Stimulated activated memory B cell treated with anti-CD40 and anti-IgM and Interleukin-4, amounts not matched to agents 10 μg/mL and 1 μg/mL and 100 μg/mL, for 72 hours (primary cell): ENCODE measurements at places on chromosomes 1 and 21.

DNA sequence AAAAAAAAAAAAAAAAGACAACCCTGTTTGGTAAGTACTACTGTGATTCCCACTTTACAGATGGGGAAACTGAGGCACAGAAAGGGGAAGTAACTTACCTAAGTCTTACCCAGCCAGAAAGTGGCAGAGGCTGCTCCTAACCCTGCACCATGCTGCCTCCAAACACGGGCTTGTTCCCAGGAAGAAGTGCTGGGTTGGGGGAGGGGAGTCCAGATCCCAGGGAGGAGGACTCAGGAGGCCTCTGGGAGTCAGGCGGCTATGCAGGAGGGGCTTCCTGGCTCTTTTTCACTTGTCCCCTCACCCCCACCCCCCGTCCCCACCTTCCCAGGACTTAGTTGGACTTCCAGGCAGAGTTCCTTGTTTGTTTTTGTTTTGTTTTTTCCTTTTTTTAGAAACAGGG is 23.9 kb downstream of the PIK3CD start:
- ATAC-seq: no peak

DNA sequence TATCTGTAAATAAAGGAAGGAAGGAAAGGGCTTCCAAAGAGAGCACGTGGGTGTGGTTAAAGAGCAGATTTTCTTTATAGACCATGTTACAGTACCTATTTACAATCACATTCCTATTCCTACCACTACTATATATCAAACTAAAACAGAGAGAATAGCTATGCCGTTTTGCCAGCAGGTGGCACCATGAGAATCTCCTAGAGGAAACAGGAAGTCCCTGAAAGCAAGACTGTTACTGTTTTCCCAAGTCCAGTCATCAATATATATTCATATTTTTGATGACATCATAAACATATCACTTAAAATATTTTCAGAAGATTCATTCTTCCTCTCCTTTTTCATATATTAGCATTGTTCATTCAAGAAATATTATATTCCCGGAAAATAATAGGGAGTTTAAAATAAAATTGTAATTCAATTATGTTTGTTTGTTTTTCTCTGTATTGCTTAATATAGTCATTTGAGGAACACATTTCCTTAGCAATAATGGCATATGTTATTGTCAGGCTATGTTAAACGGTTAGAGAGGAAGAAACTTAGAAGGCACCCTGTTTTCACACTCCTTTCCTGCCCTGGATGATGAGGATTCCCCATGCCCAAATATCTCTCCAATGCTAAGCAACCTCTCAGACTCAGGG is 6.6 kb downstream of the CCDC190 start:
- ATAC-seq: peak; percentile 68

DNA sequence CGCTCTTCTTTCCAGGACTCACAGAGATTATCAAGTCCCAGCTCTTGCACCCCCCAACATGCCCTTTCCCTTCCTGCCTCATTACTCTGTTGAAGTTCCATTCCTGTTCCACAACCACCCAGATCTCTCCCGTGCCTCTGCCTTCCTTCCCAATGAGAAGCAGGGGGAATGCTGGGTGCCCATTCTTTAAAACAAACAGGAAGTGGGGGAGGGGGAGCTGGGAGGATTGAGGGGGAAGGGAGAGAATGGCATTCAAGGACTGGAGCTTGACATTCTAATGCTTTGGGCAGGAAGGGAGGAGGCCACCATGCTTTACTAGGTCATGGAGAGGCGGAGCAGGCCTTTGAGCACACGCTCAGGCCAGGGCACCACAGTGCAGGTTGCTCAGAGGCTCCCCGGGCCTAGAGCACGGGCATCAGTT is 150.3 kb upstream of the IRF2BP2 start:
- no peak for ATAC-seq

DNA sequence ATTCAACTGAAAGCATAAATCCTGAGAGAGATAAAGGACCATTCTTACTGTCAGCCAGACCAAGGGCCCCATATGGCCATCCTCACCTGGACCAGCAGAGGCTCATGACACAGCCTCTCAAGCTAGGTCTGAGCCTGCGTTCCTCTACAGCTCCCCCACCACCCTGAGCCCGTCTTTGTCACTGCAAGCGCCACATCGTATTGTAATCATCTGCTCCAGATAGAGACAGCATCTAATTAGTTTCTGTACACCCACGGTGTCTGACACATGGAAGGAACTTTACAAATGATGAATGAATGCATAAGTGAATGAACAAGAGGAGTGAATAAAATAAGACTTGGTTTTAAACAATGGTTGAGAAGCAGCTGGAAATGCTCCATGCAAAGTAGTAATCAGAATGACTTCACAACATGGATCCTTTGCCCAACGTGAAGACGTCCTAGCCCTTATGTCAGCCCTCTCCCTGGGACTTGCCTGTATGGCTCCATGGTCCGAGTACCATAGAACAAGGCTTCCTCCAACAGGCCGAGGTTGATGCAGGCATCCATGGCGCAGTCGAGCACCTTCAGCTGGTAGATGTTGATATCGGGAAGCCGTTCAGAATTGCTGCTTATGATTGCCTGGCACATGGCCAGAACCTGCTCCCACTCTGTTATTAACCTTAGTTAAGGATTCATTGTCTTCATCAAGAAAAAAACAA is 648.9 kb downstream of the SMYD3 start:
- ATAC-seq: no peak

DNA sequence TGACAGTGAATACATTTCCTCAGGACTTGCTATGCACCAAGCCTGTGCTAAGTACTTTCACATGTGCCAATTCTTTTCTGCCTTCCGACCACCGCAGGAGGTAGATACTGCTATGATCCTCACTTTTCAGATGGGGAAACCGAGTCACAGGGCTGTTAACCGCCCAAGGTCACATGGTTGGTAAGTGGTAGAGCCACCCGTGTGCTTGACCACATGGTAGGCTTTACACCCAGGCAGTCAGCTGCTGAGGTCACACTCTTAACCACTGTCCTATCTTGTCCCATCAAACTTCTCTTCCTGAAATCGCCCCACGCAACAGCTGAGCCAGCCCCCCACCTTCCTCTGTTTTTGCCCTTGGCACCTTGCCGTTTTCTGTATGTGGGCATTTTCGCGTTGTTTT is 31.0 kb upstream of the SDHB start:
- no peak for ATAC-seq

DNA sequence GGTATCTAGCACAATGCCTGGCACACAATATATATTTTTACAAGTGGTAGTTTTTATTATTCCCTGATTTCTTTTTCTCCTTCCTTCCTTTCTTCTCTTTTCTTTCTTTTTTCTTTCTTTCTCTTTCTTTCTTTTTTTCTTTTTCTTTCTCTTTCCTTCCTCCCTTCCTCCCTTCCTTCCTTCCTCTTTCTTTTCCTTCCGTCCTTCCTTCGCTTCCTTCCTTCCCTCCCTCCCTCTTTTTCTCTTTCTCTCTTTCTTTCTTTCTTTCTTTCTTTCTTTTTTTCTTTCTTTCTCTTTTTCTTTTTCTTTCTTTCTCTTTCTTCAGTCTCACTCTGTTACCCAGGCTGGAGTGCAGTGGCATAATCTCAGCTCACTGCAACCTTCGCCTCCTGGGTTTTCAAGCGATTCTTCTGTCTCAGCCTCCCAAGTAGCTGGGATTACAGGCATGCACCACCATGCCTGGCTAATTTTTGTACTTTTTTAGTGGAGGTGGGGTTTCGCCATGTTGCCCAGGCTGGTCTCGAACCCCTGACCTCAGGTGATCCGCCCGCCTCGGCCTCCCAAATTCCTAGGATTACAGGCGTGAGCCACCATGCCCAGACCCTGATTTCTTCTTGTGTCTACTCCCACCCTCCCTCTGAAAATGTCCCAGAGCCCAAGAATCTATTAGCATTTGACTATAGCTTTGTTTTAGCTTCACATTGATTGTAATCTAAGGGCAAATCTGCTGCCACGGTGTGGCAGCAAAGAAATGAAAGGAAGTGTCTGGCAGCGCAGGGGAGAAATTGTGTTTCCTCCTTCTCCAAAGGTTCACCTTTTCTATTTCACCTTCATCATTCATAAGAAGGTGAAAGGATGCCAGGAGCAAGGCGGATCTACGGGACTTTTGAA is 19.9 kb upstream of the ABCB10 start:
- ATAC-seq: no peak

- no peak for ATAC-seq
These were observed 69.5 kb downstream of the WDR4 start for GRCh38 chr21:42809577-42810475.

DNA sequence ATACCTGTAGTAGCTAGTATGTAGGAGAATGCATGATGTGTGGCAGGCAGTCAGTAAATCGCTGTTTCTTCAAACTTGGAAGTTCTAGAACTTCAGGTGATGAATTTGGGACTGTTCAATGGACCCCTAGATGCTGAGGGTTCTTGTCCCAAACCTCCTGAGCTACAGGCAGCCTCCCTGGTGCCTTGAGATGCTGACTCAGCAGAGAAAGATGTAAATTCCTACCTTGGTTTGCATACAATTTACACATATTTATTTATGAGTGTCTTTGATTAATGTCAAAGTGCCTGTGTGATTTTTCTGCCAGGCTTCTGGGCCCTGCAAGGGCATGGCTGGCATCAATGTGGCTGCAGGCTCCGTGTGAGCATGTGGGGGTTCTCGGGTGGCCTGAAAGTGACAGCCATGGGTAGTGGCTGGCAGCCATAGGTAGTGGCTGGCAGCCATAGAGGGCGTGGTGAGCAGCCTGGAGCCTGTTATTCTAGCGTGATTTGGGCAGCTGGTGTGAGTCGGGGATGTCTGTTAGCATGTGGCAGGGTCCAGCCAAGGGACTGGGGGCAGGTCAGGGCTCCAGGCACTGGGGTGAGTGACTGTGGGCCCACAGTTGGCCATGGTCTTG is 13.2 kb upstream of the POU3F1 start:
- ATAC-seq: no peak

GRCh38 chr1:3668148-3668547 is 15.8 kb downstream of the TP73 start:
- no peak for ATAC-seq

- peak; percentile 83 for ATAC-seq
These were observed 220.8 kb upstream of the KIAA0040 start for GRCh38 chr1:175413367-175413766.

GRCh38 chr1:89407360-89407759 is 43.5 kb downstream of the GBP6 start:
- no peak for ATAC-seq

DNA sequence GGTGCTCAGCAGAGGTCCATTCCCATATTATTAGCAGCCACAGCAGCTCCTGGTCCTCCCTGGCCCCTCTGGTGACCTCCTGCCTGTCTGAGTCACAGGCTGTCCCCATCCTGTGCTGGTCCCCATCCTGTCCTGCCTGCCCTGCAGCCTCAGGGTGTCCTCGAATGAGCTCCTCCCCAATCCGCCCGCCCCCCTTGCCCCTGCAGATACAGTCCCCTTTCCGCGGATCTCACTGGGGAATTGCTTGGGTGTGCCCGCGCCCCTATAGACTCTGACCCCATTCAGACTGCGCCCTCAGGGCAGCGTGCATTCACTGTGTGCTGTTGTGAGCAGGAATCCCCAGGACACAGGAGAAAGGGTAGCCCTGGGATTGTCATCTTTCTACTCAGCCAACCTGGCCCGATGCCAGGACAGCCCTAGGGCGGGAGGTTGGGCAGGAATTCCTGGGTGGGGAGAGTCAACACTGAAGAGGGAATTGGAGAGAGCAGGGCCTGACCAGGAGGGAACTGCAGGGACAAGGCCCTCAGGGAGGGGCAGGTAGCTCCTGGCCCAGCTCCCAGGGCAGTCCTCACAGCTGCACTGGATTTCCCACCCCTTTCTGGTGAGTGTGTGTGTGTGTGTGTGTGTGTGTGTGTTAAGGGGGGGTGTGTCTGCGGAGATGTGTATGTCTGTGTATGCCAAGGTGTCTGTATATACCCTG is 1.1 kb upstream of the GUCA2A start:
- ATAC-seq: no peak

DNA sequence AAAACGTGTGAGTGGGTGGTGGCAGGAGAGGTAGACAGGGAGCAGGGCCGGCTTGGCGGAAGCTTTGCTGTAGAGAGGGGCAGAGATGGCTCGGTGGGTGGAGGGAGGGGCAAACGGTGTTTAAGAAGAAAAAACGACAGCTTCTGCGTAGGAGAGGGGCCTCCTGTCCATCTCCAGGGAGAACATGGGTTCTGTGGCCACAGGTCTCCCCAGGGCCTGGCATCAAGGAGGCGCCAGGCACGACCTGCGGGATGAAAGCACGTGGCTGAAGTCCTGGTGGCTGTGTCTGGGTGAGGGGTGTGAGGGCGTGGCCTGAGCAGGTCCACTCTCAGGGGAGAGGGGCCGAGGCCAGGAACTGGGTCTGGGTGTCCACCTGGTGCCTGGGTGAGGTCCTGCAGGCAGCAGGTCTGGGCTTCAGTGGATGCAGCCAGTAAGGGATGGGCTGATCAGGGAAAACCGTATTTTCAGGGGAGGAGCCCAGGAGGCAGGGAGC is 940 bp upstream of the PRKCZ start:
- ATAC-seq: no peak

- ATAC-seq: peak; percentile 32
These were observed 841 bp downstream of the SNX27 start for GRCh38 chr1:151612501-151613281.

- no peak for ATAC-seq
These were observed 342.1 kb downstream of the DSCAM start for GRCh38 chr21:40504825-40505224.

- ATAC-seq: no peak
These were observed 53.1 kb downstream of the SH3GLB1 start for GRCh38 chr1:86757272-86757984.

- ATAC-seq: peak; percentile 51
These were observed 1.0 kb downstream of the PLPP3 start for GRCh38 chr1:56578138-56578962.

DNA sequence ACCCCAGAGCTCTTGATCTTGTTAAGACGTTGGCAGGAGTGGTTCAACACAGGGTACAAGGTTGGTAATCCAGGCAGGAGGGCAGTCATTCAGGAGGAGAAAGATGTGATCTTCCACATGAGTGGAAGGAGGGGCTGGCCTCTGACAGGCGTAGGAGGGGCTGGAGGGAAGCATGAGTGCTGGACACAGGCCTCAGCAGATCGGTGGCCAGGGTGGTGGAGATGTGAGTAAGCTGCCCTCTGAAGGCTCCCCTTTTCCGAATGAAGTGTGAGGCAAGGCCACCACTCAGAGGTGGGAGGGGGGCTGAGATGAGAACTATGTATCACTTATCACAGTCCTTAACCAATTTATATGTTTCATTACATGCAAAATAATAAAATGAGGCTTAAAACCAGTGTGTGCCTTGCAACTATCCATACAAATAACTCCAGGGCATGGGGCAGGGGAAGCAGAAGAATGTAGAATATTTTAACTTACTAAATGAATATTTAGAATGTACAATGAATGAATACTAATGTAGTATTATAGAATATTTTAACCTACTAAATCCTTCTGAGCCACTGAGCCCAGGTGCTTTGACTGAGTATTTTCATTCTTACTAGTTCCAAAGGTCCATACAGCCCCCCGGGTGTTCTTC is 103.5 kb upstream of the TLR5 start:
- ATAC-seq: no peak

- no peak for ATAC-seq
These were observed 90.9 kb upstream of the OLIG2 start for GRCh38 chr21:32934829-32935228.

GRCh38 chr1:43135857-43136781 is 36.0 kb downstream of the EBNA1BP2 start:
- ATAC-seq: no peak
